ENCODE measurements at places on chromosomes 16 and 17.

GRCh38 chr17:21705021-21705601 lies 12.8 kb downstream of the KCNJ18 start:
- no peak for DNase-seq

- no peak for DNase-seq
Observed at GRCh38 chr17:43213545-43213944, 1.9 kb downstream of the TMEM106A start.

GRCh38 chr17:78884148-78884825 lies 18.7 kb downstream of the CEP295NL start:
- DNase-seq: no peak

DNA sequence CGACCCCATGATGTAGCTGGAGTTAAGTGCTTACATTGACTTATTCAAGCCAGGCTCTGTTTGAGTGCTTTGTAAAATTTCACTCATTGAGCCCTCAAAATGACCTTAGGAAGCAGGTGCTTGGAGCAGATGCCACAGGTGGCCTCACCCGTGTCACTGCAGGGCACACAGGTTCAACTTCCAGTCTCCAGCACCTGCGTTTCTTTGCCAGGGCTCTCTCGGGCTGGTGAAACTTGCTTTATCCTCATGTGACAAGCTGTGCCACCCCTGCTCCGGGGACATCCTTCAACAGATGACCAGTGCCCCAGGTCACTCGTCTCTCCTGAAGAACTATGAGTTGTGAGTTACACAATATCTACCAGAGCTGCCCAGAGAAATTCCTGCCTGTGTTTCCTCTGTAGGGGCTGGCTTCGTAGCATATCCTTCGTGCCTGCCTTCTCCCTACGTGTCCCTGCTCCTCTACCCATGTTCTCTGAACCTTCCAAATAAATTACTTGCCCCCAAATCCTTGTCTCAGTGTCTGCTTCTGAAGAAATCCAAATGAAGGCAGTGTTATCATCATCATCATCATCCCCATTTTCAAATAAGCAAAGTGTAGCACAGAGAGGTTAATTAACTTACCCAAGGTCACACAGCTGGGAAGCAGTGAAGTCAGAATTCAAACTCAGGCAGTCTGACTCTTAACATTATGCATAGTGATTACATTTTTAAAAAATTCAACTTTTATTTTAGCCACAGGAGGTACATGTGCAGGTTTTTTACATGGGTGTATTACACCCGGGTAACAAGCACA lies 352.5 kb downstream of the NPIPA8 start:
- DNase-seq: no peak

GRCh38 chr16:23356941-23357340 lies 54.8 kb downstream of the SCNN1B start:
- no peak for DNase-seq

- DNase-seq: no peak
Observed at GRCh38 chr17:51888816-51889215, 269.7 kb downstream of the CA10 start.

DNA sequence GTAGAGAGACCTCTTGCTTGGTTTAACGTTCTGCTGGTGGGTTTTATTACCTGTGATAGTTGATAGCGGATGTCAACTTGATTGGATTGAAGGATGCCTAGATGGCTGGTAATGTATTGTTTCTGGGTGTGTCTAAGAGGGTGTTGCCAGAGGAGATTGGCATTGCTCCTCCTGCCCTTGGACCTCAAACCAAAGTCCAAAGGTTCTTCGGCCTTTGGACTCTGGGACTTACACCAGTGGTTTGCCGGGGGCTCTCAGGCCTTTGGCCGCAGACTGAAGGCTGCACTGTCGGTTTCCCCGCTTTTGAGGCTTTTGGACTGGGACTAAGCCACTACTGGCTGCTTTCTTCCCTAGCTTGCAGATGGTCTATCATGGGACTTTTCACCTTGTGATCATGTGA lies 17.5 kb upstream of the TNRC6C start:
- no peak for DNase-seq
